Pericardium fibroblast (primary cell): ENCODE measurements at places on chromosomes 3 and 15. TPM values are rescaled to one million over a fixed set of nuclear protein-coding genes. Genes with fewer than 3 reads are reported as not detected.

Gene HCN4
- total RNA-seq: not detected in 2 replicates

Gene SLC9A9
- 3.4 and 15.5 TPM in 2 replicates for total RNA-seq

Gene NECTIN3
- 26.2 and 50.6 TPM in 2 replicates for total RNA-seq

Gene ALG3
- total RNA-seq: 65.1 and 65.7 TPM in 2 replicates

Gene POC1A
- 1.2 and 2.2 TPM in 2 replicates for total RNA-seq

Gene ZPLD1
- total RNA-seq: not detected in 2 replicates

Gene FBXL2
- total RNA-seq: 6.7 and 13.1 TPM in 2 replicates

Gene PRR20G
- not detected in 2 replicates for total RNA-seq

Gene FLNB
- 70.8 and 85.5 TPM in 2 replicates for total RNA-seq

Gene CCR9
- not detected in 2 replicates for total RNA-seq

Gene ETFA
- total RNA-seq: 55.6 and 73.3 TPM in 2 replicates

Gene TBC1D2B
- 26.3 and 52.8 TPM in 2 replicates for total RNA-seq

Gene PLCB2
- total RNA-seq: 0.09 and 0.23 TPM in 2 replicates

Gene NPAP1
- total RNA-seq: not detected in 2 replicates

Gene DNAJB11
- total RNA-seq: 38.6 and 54.4 TPM in 2 replicates

Gene BLM
- 0.23 and 1.8 TPM in 2 replicates for total RNA-seq

Gene XPC
- 18.4 and 32.0 TPM in 2 replicates for total RNA-seq

Gene ITPKA
- total RNA-seq: 2.8 and 4.8 TPM in 2 replicates

Gene PRSS50
- not detected in 2 replicates for total RNA-seq

Gene ADGRG7
- total RNA-seq: not detected in 2 replicates

Gene CSNK1G1
- total RNA-seq: 11.0 and 11.2 TPM in 2 replicates

Gene ANKRD63
- not detected in 2 replicates for total RNA-seq

Gene C3orf85
- not detected in 2 replicates for total RNA-seq

Gene GOLGA8J
- total RNA-seq: 0.09 TPM in 1 of 2 replicates, not detected in the other

Gene RPL15
- 3,895 and 5,262 TPM in 2 replicates for total RNA-seq

Gene ERC2
- under 0.01 TPM in 1 of 2 replicates, not detected in the other for total RNA-seq

Gene RPUSD2
- 6.1 and 8.5 TPM in 2 replicates for total RNA-seq

Gene PLSCR1
- 78.2 and 172 TPM in 2 replicates for total RNA-seq

Gene DAZL
- not detected in 2 replicates for total RNA-seq

Gene CASR
- total RNA-seq: not detected in 2 replicates

Gene PPM1L
- total RNA-seq: 0.93 and 1.4 TPM in 2 replicates

Gene AADAC
- 3.3 and 11.8 TPM in 2 replicates for total RNA-seq

Gene MORC1
- total RNA-seq: not detected in 2 replicates

Gene GNB4
- total RNA-seq: 30.2 and 45.6 TPM in 2 replicates

Gene OR5K2
- not detected in 2 replicates for total RNA-seq

Gene UBA7
- 31.2 and 52.0 TPM in 2 replicates for total RNA-seq

Gene CYP11A1
- total RNA-seq: 1.4 and 6.5 TPM in 2 replicates

Gene GOLGA6L7
- not detected in 2 replicates for total RNA-seq

Gene DNASE1L3
- 0.35 TPM in 1 of 2 replicates, not detected in the other for total RNA-seq

Gene C3orf49
- total RNA-seq: not detected in 2 replicates

Gene ATP8B4
- 0.43 and 4.4 TPM in 2 replicates for total RNA-seq

Gene C3orf38
- total RNA-seq: 14.7 and 17.7 TPM in 2 replicates

Gene CADM2
- total RNA-seq: not detected in 2 replicates

Gene LRRC31
- total RNA-seq: not detected in 2 replicates

Gene C3orf62
- total RNA-seq: 0.60 and 0.82 TPM in 2 replicates

Gene GP5
- under 0.01 TPM in 1 of 2 replicates, not detected in the other for total RNA-seq
